Type B pancreatic cell (in vitro differentiated cells): ENCODE measurements at places on chromosomes 4 and X.

DNA sequence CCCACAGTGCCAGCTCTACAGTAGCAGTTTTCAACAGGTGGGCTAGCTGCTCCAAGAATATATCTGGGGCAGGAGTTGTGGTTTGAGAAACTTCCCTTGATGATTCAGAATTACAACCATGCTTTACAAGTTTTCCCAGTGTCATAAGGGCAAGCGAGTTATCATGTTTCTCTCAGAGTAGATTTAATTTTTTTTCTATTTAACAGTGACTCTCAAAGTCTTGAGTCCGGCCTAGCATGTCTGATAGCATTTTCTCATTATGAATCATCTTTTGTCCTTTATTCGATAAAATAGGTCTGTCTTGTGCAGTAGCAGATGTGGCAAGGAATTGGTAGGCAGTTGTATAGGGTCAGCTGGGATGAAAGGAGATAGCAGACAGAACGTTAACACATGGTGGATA lies 62.2 kb upstream of the SPANXD start:
- H3K4me3 ChIP-seq, result no peak overlapping the region
- DNase-seq, result no peak
- H3K27me3 ChIP-seq, result no peaks in the 10 kb centered on the region
- H3K27ac ChIP-seq, result no peak overlapping the region

- H3K4me3 ChIP-seq, result no peak overlapping the region
- no peaks in the 10 kb centered on the region for H3K36me3 ChIP-seq
- H3K27ac ChIP-seq, result no peak overlapping the region
- DNase-seq, result no peak
- H3K4me1 ChIP-seq, result no peaks in the 10 kb centered on the region
Measured at GRCh38 chrX:84339507-84340364, 151.7 kb upstream of the RPS6KA6 start.

DNA sequence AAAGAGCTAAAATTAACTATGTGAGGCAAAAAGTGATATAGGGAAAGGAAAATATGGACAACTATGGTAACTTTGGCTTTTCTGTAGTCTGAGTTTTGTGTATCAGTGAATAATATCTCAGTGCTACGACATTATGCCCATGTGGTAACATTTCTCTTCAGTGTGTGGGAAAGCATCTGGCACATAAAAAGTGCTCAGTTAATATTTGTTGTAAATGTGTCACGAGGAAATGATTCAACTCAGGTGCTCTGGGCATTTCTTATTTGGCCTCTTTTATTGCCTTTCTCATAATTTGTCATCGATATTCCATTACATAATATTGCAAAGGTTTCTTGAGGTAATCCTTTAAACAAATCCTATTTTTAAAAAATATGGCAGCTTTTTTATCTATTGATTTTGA lies 17.6 kb downstream of the OFD1 start:
- no peaks in the 10 kb centered on the region for H3K4me1 ChIP-seq
- H3K27me3 ChIP-seq, result no peaks in the 10 kb centered on the region
- peaks cover 6% of the 10 kb centered on the region for H3K36me3 ChIP-seq
- no peak for DNase-seq

DNA sequence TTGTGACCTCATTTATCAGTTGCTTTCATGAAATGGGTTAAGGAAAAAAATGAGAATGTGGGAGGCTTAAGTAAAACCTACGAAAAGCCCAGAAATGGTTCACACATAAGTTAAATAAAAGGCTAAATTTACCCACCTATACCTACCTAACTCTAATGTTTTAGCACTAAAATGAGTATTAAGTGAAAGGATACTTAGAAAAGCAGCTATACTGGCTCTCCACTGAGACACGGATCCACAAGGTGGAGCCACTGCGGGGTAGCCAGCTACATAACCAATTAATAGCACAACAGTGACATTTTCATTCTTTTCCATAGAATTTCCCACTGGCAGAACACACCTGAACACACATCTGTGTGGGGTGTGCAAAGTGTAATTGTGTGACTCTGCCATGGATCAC lies 101.9 kb downstream of the MAML3 start:
- H3K27ac ChIP-seq, result no peak overlapping the region
- no peak for DNase-seq
- H3K4me3 ChIP-seq, result no peak overlapping the region
- no peaks in the 10 kb centered on the region for H3K27me3 ChIP-seq
- no peaks in the 10 kb centered on the region for H3K36me3 ChIP-seq

DNA sequence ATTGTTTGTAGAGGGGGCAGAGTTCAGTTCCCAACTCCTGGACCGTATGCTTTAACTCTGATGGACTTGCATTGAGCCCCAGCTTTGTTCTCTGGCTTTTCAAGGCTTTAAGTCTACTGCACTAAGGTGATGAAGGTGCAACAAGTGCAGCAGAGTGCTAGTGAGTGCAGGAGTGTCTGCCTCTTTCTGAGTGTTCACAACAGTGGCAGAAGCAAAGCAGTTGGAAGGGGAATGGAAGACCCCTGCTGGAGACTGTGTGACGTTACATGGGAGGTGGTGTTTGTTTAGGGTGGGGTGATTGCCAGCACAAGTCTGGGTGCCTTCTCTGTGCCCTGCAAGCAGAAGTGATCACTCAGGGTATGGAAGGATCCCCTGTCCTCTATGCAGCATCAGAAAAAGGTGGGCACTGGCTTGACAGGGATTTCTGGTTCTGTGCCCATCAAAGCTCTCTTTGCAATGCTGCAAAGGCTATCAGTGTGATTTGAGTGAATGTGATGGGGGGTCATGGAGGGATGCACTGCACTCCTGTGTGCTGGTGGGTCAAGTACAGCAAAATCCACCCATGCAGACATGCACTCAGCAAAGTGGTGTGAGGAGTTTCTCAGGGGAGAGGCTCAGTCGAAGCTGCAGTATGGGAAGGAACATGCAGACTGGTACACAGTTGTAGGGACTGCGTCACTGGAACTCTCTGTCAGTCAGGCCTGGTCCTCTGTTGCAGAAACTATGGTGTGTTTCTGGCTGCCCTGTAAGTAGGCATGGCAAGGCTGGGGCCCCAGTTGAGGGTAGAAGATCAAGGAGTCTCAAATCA lies 70.9 kb upstream of the UGT2B7 start:
- H3K4me1 ChIP-seq, result no peaks in the 10 kb centered on the region
- H3K36me3 ChIP-seq, result no peaks in the 10 kb centered on the region
- no peak overlapping the region for H3K4me3 ChIP-seq
- no peak for DNase-seq
- H3K27ac ChIP-seq, result no peak overlapping the region

DNA sequence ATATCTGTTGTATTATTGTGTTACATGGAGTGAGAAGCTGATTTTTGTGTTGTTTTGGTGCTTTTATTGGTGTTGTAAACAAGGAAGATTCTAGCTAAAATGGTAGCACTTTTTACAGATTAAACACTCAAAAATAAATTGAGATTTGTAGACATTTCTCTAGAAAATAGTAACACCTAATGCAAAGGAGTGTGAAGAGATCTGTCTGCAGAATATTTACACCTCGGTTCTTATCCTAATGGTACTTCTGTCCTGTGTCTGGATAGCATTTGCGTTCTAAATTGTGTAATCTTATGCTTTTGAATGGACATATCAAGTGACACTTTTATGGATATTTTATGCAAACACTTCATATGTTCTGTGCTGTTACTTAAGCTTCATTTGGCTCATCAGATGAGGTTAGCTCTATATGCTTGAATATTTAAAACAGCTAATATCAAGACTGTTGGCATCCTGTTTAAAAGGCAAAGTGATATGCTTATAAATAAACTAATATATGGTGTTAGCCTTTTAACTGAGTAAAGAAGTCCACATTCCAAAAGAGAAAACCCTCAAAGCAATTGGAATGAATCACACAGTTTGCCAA lies 6.0 kb downstream of the PCDH7 start:
- peaks cover 19% of the 10 kb centered on the region for H3K36me3 ChIP-seq
- DNase-seq, result no peak
- H3K27ac ChIP-seq, result no peak overlapping the region
- H3K27me3 ChIP-seq, result peaks cover 5% of the 10 kb centered on the region
- H3K4me3 ChIP-seq, result peak overlapping the region; percentile 90

DNA sequence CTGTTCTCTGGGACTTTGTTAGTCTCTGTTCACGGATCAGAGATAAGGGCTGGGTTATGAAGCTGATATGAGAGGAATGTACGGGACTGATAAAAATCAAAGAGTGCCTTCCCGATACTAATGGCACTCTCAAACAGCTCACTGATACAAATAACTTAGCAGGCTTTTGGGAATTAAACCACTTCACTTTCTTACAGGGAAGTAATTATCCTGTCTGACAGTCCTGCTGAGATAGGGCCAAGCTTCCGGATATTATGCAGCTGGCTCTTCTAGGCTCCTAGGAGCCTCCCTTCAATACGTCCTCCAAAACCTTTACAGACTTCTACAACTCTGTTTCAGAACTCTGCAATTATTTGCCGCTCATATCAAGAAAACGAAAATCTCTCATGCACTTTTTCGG lies 418.0 kb downstream of the NLGN4X start:
- H3K27me3 ChIP-seq, result no peaks in the 10 kb centered on the region
- H3K27ac ChIP-seq, result no peak overlapping the region
- no peaks in the 10 kb centered on the region for H3K36me3 ChIP-seq
- no peak for DNase-seq

GRCh38 chr4:95013236-95013635 lies 255.5 kb downstream of the BMPR1B start:
- H3K36me3 ChIP-seq, result no peaks in the 10 kb centered on the region
- no peaks in the 10 kb centered on the region for H3K27me3 ChIP-seq
- H3K4me1 ChIP-seq, result peaks cover 5% of the 10 kb centered on the region
- H3K4me3 ChIP-seq, result no peak overlapping the region

GRCh38 chr4:125736057-125736456 lies 421.3 kb downstream of the FAT4 start:
- H3K27ac ChIP-seq, result no peak overlapping the region
- DNase-seq, result no peak
- peaks cover 6% of the 10 kb centered on the region for H3K27me3 ChIP-seq
- H3K36me3 ChIP-seq, result no peaks in the 10 kb centered on the region
- peaks cover 32% of the 10 kb centered on the region for H3K4me1 ChIP-seq

GRCh38 chr4:8150152-8151090 lies 8.2 kb downstream of the ABLIM2 start:
- H3K27me3 ChIP-seq, result peaks cover 40% of the 10 kb centered on the region
- H3K4me3 ChIP-seq, result no peak overlapping the region
- no peaks in the 10 kb centered on the region for H3K36me3 ChIP-seq

DNA sequence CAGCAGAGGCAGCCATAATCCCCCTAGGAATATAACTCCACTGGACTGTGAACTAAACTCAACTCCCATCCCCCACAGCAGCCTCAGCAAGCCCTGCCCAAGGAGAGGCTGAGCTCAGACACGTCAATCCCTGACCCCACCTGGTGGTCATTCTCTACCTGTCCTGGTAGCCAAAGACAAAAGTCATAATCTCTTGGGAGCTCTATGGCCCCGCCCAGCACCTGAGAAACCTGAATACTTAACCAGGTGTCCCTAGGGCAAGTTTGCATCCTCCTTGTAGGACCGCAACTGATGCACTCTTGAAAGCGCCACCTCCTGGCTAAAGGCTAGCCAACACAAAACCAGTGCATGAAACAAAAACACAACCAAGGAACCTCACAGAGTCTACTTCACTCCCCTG lies 18.4 kb downstream of the CT47B1 start:
- H3K27me3 ChIP-seq, result no peaks in the 10 kb centered on the region
- H3K27ac ChIP-seq, result no peak overlapping the region
- no peaks in the 10 kb centered on the region for H3K4me1 ChIP-seq
- H3K36me3 ChIP-seq, result no peaks in the 10 kb centered on the region
- H3K4me3 ChIP-seq, result no peak overlapping the region

DNA sequence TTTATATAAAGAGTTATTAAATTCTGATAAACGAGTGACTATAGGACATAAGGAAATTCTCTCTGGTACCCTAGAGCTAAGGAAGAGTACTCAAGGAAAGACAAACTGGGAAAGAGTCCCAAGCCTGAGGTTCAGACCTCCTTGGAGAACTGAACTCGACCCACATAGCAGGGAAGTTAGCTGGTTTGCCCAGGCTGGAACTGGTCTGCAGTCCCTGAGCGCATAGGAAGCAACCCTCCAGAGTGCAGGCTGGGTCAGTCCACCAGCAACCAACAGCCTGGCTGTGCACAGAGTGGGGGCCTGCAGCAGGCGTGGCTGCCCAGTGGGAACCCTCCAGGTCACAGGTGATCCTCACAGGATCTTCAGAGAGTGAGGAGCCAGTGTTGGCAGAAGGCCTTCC lies 114.1 kb downstream of the SOWAHB start:
- no peaks in the 10 kb centered on the region for H3K27me3 ChIP-seq
- no peak overlapping the region for H3K27ac ChIP-seq
- DNase-seq, result no peak

- H3K27ac ChIP-seq, result no peak overlapping the region
- no peaks in the 10 kb centered on the region for H3K36me3 ChIP-seq
- peaks cover 6% of the 10 kb centered on the region for H3K4me1 ChIP-seq
- DNase-seq, result no peak
- H3K27me3 ChIP-seq, result no peaks in the 10 kb centered on the region
Measured at GRCh38 chrX:53694642-53695041, 8.1 kb upstream of the HUWE1 start.

DNA sequence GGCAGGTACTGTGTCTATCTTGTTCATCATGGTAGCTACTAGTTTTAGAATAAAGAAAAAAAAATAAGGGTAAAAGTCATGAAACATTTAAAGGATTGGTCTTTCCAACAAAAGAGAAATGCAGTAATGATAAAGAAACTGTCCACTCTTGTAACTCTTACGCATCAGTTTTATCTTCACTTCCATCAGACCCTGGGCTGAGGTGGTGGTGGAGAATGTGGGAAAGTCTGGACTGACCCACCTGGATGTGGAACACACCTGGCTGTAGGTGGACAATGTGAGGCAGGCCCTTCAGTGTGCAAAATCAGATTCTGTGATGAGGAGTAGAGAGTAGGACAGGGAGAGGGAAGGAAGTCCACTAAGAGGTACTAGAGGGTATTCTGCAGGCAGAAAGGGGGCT lies 128.6 kb downstream of the RASL11B start:
- no peak for DNase-seq
- peaks cover 22% of the 10 kb centered on the region for H3K4me1 ChIP-seq
- peaks cover 3% of the 10 kb centered on the region for H3K36me3 ChIP-seq
- no peak overlapping the region for H3K4me3 ChIP-seq

GRCh38 chr4:112855058-112855457 lies 194.4 kb upstream of the ANK2 start:
- no peak for DNase-seq
- no peaks in the 10 kb centered on the region for H3K27me3 ChIP-seq
- no peak overlapping the region for H3K4me3 ChIP-seq
- H3K36me3 ChIP-seq, result no peaks in the 10 kb centered on the region

DNA sequence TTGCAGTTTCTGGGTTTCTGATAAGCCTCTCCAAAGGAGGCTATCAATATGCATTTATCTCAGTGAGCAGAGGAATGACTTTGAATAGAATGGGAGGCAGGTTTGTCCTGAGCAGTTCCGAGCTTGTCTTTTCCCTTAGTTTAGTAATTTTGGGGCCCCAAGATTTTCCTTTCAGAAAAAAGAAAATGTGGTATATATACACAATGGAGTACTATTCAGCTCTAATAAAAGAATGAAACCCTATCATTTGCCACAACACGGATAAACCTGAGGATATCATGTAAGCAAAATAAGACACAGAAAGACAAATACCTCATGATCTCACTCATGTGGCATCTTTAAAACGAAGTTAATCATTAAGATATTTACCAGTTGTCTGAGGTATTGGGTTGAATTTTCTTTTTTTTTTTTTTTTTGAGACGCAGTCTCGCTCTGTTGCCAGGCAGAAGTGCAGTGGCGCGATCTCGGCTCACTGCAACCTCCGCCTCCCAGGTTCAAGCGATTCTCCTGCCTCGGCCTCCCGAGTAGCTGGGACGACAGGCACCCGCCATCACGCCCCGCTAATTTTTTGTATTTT lies 540 bp downstream of the ZNF721 start:
- H3K27me3 ChIP-seq, result no peaks in the 10 kb centered on the region
- H3K4me1 ChIP-seq, result peaks cover 12% of the 10 kb centered on the region
- no peak for DNase-seq

- H3K4me1 ChIP-seq, result no peaks in the 10 kb centered on the region
- H3K4me3 ChIP-seq, result no peak overlapping the region
- no peak overlapping the region for H3K27ac ChIP-seq
- H3K27me3 ChIP-seq, result peaks cover 3% of the 10 kb centered on the region
- no peak for DNase-seq
Measured at GRCh38 chr4:105622269-105622668, 69.8 kb downstream of the ARHGEF38 start.
